Motor neuron (in vitro differentiated cells): ENCODE measurements at places on chromosomes 5 and 9. TPM values are rescaled to one million over a fixed set of nuclear protein-coding genes. Genes with fewer than 3 reads are reported as not detected.

The NME5 gene
- total RNA-seq = not detected in 2 replicates

The ECM2 gene
- 20.3 and 22.4 TPM in 2 replicates for total RNA-seq

DNA sequence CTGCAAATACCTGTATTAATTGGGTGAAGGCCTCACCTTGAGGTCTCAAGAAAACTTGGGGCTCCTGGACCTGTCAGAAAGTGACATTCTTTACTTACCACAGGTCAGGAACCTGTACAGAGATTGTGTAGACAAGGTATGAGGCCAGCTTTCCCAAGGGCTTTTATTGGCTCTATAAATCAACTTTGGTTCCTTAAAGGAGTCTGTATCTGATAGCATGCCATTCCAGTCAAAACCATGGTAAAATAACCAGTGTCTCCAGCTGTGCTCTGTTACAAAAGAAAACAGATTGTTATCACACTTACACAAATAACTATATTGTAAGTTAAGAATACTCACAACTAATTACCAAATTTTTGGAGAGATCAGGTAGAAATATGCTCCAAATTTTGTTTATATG lies 64.5 kb downstream of the COL15A1 start:
- no peak for ATAC-seq

The HAND1 gene
- 0.38 TPM in 1 of 2 replicates, not detected in the other for total RNA-seq

- no peak for ATAC-seq
Measured at GRCh38 chr5:33049842-33050241, 338.7 kb downstream of the NPR3 start.

GRCh38 chr9:121885345-121885901 lies 207.7 kb downstream of the TTLL11 start:
- ATAC-seq = no peak

GRCh38 chr5:50824109-50824508 lies 157.7 kb downstream of the PARP8 start:
- ATAC-seq = no peak
